Activated CD4-positive, CD25-positive, alpha-beta regulatory T cell treated with anti-CD3 and anti-CD28 coated beads, Interleukin-2, amount 50 U/mL, for 72 hours (primary cell): ENCODE measurements at places on chromosomes 2 and 18.
A peak's percentile ranks its signal among the peaks of the same experiment; 100 is the strongest.

DNA sequence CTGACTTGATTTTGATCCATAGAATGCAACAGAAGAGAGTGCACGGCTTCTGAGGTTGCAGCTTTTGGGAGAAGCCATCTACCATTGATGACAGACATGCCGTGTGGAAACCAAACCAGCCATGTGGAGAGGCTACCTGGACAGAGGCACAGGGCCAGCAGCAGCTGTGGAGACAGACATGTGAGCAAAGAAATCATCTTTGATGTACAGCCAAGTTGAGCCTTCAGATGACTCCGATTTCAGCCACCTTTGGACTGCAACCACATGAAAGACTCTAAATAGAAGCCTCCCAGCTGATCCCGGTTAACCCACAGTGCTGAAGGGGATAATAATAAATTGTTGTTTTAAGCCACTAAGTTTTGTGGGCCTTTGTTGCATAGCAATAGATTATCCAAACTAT lies 54.2 kb downstream of the TSN start:
- DNase-seq = no peak

DNA sequence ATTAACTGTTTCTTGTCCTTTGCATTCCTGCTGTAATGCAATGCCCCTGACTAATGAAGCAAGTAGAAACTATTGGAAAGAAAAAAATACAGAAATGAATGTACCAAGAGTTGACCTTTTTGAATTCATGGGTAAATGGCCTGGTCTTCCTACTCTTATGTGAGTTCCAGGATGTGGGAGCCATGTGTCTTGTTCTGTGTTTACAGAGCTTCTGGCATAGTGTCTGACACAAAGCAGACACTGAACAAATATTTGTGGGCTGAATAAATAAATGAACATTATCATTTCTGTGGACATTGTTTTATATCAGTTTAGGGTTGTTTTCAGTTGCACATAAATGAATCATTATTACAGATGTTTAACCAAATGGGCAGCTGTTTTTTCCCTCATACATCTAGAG lies 155.5 kb downstream of the CD8B2 start:
- no peak for DNase-seq

GRCh38 chr18:74013955-74014354 lies 133.7 kb downstream of the FBXO15 start:
- no peak for DNase-seq

GRCh38 chr18:50832754-50833153 lies 12.9 kb upstream of the MRO start:
- DNase-seq = no peak

- DNase-seq = no peak
These were observed 42.7 kb downstream of the ZFP36L2 start for GRCh38 chr2:43183743-43184142.

GRCh38 chr2:40283111-40283909 lies 168.6 kb downstream of the SLC8A1 start:
- DNase-seq = no peak

DNA sequence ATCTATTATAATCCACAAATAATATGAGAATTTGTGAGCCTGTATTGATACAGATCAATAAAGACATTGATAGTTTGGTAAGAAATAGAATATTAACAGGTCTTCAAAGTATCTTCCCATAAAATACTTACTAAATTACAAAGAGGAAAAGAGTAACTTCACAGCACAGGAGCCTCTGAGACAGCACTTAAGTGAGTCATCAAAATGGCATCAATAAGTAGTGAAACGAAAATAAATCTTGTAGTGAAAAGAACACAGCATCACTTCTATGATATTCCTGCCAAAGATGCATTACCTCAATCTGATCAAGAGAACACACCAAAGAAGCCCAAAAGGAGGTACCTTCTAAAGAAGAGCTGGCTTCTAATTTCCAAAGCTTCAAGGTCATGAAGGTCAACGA lies 116.4 kb downstream of the CBLN2 start:
- DNase-seq = no peak

GRCh38 chr2:177537636-177538035 lies 145.1 kb downstream of the AGPS start:
- no peak for DNase-seq

DNA sequence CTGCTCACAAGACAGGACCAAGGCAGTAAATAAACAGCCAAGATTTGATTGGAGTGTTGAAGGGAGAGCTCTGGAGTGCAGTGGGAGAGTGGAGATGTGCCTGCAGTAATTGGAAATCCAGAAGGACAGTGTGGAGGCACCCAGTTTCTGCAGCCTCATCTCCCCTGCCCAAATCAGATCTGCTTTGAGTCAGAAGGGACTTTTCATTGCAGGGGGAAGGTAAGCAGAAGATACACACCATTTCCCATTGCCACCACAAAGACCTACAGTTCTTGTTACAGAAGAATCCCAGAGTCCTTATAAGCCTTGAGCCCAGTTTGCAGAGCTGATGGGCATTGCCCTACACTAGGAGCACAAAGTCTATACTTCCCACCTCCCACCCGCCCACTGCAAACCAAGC lies 27.2 kb upstream of the GCFC2 start:
- DNase-seq = no peak

DNA sequence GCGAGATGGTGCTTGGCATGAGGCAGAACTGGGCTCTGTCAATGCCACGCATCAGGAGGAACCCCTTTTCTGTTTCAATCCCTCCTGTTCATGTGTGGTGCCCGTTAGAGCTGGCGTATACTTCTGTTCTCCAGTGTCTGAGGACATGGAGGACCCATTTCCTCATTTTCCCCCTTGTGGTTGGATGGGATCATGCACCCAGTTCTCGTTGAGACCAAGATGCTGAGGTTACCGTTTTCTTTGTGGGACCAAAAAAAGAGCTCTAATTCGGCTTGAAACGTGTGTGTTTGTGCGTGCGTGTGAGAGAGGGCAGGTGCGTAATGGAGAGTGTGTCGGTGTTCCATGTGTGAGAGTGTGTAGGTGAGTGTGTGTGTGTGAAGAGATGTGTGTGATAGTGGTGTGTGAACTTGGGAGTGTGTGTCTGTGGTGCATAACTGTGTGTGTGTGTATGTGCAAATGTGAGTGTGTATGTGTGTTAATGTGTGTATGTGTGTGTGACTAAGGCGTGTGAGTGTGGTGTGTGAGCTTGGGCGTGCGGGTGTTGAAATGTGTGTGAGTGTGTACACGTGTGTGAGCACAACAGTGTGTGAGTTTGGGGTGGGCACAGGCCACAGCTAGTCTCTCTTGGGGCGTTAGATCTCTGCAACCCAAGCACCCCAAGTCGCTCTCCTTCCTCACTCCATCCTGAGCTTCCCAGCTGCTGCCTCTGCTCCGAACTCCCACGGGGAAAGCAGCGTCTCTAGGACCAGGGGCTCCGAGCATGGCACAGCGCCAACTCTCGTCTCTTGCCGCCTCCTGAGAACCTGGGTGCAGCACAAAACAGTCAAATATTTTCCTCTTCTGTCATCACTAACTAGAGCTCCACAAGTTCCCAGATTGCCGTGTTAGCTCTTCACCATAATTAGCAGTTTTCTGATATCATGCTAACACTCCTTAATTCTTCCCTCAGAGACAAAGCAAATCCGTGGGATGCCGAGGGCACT lies 75.8 kb downstream of the LONRF2 start:
- no peak for DNase-seq

DNA sequence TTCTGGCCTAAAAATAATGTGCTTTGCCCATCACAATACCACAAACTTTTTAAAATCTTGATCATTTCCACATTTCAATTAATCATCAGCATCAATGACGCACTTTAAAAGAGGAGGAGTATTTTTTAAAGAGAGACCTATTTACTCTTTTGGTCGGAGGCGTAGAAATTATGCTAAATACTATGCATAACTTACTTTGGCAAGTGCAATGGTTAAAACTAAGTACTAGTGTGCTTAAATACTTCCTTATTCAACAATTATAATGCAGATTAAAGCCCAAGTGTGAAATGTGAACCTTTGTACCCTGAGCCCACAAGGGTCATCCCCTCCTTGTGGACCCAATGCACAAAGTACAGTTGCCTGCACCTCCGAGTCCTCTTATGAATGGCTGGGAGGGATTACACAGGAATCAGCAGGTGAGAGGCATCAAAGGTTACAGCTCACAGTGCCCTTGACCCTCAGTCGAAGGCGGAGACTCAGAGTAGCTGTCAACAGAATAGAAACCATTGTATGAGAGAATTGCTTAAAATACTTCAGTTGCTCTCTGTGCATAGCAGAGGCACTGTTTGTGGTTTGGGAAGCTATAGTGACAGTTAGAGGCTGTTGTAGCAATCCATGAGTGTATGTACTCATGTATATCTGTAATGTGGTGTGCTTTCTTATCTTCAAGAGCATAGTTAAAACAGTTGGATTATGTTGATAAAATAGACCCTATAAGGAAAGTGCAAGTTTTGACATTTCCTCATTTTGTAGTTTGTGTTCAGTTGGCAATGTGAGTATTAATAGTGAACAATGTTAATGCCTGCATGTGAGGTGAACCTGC lies 151.7 kb upstream of the ITGA4 start:
- peak; percentile 39 for DNase-seq

- DNase-seq = no peak
These were observed 3.6 kb downstream of the MAB21L4 start for GRCh38 chr2:240892356-240892755.

DNA sequence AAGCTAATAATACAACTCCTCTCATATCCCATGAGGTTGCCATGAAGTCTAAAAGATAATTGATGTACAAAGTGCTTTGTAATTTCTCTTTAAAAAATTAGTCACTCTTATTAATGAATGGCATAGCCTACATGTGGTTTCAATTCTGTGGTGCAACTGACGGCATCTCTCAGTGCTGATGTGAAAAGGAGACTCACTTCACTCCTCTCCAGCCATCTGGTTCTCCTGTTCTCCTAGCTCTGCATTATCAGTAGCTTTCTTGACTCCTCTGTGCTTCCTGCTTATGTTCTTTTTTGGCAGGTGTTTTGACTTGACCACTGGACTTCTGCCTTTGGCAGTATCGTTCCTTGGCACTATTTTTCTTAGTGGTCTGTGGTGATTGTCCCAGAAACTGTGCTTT lies 134.9 kb upstream of the ZFP36L2 start:
- no peak for DNase-seq

GRCh38 chr18:63216516-63217311 lies 102.9 kb downstream of the BCL2 start:
- DNase-seq = no peak

GRCh38 chr2:31999438-31999837 lies 11.4 kb downstream of the MEMO1 start:
- no peak for DNase-seq

- no peak for DNase-seq
These were observed 529.8 kb upstream of the VRK2 start for GRCh38 chr2:57516698-57517340.

GRCh38 chr2:156321243-156321904 lies 11.1 kb downstream of the NR4A2 start:
- DNase-seq = peak; percentile 40

DNA sequence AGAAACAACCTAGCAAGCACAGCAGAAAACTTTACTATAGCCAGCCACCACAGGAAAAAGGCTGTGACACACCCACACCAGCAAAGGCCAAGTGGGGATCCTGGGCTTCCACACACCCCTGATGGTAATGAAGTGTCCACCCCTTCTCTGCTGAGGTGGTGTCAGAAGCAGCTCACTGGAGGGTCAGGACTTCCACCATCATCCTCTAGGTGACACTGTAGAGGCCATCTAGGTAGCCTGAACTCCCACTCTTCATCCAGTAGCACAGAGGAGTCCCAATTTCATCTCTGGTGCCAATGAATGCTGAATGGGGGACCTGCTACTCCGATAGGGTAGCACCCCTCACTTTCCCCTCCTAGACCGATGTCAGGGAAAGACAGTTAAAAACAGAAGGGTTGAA lies 1544.4 kb downstream of the LRP1B start:
- DNase-seq = no peak

DNA sequence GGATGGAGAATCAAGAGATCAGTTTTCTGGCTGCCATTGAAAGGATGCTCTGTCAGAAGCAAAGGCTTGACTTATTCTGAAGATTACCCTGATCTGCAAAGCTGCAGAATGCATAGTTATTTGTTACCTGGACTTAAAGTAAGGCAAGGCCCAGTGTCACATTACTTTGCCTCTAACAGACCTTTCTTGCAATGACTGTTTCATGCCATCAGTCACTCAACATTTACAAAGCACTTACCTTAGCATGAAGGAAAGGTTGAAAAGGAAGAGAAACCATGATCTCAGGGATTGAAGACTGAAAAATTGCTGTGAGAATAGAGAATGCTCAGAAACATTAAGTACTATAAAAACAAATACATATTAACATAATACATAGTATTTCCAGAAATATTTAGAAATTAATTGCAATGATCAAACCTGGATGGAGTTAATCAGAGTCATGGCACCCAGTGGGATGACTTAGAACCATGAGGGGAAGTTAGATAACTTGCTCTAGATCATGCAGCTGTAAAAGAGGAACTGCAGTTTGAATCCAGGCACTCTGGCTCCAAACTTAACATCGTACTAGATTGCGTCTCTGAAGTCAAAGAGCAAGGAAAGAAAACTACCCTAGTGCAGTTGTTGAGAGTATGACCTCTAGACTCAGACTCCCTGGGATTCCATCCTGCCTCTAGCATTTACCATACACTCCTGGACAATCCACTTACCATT lies 26.5 kb upstream of the FAM117B start:
- DNase-seq = no peak

GRCh38 chr2:60507211-60507965 lies 46.1 kb downstream of the BCL11A start:
- DNase-seq = no peak

DNA sequence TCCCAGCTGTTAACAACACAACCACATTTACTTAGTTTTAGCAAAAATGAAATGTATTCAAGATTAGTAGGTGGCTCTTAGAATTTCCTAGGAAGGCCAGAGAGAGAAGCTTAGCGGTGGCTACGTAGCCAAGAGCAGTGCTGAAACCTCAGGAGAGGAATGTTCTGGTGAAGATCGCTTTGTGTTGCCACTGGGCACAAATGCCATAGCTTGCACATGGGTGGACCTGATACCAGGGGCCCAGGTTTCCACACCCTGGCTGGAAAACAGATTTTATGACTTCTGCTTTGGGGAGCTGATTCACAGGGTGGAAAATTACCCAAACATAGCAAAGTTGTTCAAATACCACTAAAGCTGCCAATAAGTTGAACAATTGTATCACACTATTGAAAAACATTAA lies 43.4 kb downstream of the THUMPD2 start:
- DNase-seq = no peak

- DNase-seq = no peak
These were observed 20.5 kb downstream of the GPR35 start for GRCh38 chr2:240645801-240646175.

GRCh38 chr2:173673640-173674039 lies 291.5 kb downstream of the SP3 start:
- no peak for DNase-seq

GRCh38 chr2:101951296-101951695 lies 40.5 kb upstream of the IL1R2 start:
- no peak for DNase-seq

- no peak for DNase-seq
These were observed 2.0 kb downstream of the EIF2AK2 start for GRCh38 chr2:37154785-37155184.

- no peak for DNase-seq
These were observed 122.1 kb downstream of the MGAT5 start for GRCh38 chr2:134375935-134376334.

GRCh38 chr2:33412920-33413319 lies 63.5 kb upstream of the RASGRP3 start:
- DNase-seq = no peak

- DNase-seq = no peak
These were observed 93.5 kb upstream of the MGAT4A start for GRCh38 chr2:98824256-98825019.

- no peak for DNase-seq
These were observed 124.1 kb downstream of the ANKRD30BL start for GRCh38 chr2:132037527-132038178.
